Mammary epithelial cell (primary cell): ENCODE measurements at places on chromosomes 11 and 22. TPM values are rescaled to one million over a fixed set of nuclear protein-coding genes. Genes with fewer than 3 reads are reported as not detected.

DNA sequence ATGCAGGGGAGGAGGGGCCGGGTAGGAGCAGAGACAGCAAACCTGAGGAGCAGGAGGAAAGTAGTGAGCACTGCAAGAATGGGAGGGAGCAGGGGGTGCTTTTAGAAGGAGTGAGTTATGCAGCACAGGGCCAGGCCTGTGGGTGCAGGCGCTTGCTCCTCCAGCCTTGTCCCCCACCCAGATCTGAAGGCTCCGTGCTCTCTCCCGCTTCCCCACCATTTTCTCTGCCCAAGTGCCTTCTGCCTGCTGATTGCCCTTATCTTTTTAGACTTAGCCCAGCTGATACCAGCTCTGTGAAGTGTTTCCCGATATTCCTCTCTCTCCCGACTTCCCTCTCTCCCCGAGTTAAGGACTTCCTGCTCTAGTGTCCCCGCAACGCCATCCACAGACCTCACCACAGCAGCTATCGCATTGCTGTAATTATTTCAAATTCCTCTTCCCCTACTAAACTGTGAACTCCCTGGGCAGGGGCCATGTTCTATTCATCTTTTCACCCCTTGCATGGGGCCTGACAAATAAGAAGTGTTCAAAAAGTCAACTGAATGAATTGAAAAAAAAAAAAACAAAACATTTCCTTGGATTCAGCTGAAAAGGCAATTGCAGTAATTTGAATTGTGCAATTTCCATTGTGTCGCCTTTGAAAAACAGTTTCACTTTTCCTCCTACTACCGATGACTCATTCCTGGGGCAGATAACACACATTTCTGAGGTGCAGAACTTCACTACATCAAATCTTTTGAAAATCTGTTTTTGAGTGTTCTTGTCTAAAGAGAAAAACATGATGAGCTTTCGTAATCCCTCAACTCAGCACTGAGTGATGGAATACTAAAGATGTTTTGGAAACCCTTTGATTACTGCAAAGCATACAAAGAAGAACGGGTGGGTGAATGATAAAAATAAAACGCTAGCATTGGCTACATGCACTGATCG lies 69.7 kb upstream of the BMAL1 start:
- peak; percentile 74 for DNase-seq

DNA sequence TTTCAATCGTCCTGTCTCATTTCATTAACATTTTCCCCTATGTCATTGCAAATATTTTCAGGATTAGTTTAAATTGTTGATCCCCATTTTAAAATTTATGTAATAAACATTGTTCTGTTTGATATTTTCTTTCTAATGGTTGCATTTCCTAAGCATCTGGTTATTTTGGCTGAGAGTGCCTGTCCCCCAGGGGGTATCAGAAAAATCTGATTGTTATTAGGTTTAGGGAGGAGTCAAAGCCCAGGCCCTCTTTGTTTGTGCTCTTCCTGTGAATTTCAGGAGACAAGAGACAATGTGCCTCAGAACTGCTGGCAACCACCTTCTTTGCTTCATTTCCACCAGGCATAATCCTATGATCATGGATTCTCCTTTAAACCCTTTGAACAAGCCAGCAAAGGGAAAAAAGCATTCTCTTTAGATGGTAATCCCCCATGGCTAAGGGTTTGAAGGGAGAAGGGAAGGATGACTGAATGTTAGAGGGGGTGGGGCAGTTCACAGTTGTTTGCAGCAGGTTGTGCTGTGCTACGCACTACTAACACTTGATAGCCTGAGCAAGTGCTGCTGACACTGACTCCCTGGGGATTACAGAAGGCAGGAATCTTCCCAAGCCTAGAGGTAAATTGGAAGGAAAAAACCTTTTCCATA lies 462.4 kb upstream of the LRRC4C start:
- no peak for DNase-seq

- peak; percentile 42 for DNase-seq
Measured at GRCh38 chr22:35559354-35560005, 18.8 kb downstream of the RASD2 start.

DNA sequence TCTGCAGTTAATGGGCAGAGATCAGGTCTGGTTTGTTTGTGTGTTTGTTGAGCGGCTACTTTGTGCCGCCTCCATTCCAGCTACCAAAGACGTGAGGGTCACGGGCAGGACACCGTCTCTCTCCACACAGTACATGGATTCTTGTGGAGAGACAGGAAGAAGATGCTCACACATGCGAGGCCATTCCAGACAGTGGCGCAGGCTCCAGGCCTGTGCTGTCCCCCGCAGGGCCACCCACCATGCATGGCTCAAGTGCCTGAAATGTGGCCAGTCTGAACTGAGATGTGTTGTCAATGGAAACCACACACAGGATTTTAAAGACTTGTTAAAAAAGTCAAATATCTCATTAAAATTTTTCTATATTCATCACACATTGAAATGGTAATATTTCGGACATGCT lies 848.3 kb downstream of the TBC1D22A start:
- DNase-seq, result no peak

DNA sequence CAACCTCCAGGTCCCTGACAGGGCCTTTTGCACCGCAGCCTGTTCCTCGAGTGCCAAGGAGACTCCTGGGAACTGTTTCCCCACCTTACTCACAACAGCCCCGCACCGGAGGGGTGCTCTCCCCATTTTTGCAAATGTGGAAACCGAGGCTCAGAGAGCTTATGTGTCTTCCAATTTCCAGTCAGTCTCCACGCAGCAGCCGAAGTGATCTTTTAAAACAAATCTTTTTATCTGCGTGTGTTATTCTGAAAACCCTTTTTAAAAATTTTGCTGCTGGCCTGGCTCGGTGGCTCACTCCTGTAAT lies 409 bp upstream of the TMEM134 start:
- DNase-seq, result no peak

NCAPH2 gene
- 26.8 and 41.0 TPM in 2 replicates for total RNA-seq

MAPK8IP2 gene
- 1.7 and 2.1 TPM in 2 replicates for total RNA-seq
